ENCODE measurements at places on chromosomes 5 and 9.
A peak's percentile ranks its signal among the peaks of the same experiment; 100 is the strongest.

- no peak for DNase-seq
Measured at GRCh38 chr5:113034182-113034773, 57.7 kb downstream of the DCP2 start.

GRCh38 chr5:28808967-28809810, 1770.8 kb upstream of the CDH9 start:
- DNase-seq, result no peak

DNA sequence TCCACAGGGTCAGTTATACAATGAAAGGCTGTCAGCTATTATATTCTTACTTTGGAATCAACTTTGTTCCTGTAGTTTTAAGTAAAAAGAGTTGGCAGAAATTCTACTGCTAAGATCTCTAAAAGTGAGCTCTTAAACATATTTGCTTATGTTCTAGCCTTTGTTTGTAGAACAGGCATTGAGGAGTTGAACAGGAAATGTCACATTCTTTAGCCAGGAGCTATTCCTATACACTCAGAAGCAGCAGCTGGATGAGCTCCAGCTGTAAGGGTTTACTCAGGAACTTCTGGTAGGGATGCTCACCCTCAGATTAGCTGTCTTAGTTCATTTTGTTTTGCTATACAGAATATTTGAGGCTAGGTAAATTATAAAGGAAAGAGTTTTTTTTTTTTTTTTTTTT, 22.4 kb upstream of the SPINK14 start:
- DNase-seq, result peak; percentile 13

GRCh38 chr9:72443855-72444254, 77.6 kb upstream of the TMC1 start:
- no peak for DNase-seq

DNA sequence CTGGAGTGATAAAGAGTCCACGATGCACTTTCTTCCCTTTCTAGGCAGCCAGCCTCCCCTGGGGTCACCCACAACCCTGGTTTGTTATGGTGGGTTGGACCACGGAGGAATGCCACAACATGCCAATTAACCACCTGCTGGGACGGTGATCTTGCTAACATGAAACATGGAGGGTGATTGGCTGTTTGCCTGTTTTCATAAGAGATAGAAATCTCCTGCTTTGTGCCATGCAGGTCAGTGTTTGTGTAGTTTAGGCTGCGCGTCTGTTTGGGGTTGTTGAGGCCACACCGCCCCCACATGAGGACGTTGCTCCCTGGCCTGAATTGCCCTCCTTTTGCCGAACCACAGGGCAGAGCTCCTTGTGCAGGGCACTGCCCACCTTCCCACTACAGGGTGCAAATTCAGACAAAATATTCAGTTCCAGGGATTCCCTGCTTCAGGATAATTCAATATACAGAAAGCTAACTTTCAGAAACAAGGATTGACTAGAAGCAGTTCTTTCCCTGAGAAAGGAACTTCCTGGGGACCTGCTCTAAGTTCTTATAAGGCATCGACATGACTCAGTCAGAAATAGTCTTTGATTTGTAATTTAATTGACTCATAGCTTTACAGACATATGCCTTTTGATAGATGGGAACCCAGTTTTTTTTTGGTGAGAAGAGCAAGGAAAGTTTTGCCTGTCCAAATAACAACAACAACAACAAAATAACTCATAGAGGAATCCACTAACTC, 427.6 kb downstream of the GADD45G start:
- DNase-seq, result no peak

- DNase-seq, result no peak
Measured at GRCh38 chr5:18765304-18765703, 1131.0 kb downstream of the TAF11L14 start.

DNA sequence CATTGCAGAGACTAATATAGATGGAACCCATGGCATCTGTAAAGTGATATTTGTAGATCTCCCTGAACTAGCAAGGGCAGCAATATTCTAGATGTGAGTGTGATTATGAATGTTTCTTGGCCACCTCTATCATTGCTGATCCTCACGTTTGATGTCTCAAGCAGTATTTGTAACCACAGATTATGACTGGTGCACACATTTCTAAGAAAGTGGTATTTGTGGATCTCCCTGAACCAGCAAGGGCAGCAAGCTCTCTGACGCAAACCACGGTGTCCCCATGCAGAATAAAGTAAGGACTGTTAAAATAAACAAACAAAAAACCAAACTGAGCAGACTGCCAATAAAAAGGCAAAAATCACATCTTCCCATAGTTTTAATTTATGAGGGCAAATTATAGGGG, 301.3 kb downstream of the CSNK1G3 start:
- DNase-seq, result no peak

DNA sequence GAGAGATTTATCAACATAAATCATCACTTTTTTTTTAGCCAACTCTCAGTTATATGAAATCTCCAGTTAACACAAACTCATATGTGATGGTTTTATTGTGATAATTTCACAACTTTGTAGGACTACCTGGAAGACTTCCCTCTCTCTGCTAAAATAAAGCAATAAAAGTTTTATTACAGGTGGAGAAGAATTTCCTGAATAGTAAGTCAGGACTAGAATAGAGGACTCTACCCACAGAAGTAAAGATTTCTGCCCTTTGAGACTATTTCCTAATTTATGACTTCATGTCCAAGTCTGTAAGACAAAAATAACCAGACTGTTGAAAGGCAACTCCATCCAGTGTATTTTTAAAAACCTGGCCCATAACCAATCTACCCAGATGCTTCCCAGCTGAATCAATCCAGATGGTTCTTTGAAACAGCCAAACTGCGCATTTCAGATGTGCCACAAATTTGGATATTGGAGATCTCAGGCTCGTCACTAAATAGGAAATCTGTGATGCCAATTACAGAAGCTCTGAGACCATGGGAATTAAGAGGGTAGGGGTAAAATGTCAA, 234.0 kb upstream of the NMUR2 start:
- DNase-seq, result no peak

DNA sequence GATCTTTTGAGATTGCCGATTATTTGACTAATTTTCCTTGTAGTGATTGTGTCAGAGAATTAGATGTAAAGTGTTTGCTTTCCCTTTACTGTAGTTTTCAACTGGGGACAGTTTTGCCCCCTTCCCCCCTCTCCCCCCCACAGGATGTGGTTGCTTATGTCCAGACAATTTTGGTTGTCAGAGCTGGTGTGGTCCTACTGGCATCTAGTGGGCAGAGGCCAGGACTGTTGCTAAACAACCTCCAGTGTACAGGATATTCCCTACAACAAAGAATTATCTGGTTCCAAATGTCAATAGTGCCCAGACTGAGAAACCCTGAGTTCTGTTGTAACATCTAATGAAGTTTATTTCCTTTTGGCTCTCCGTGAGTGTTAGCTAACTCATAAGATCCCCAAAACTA, 20.0 kb downstream of the TMEFF1 start:
- DNase-seq, result no peak

- no peak for DNase-seq
Measured at GRCh38 chr5:10352430-10353240, 860 bp upstream of the MARCHF6 start.

DNA sequence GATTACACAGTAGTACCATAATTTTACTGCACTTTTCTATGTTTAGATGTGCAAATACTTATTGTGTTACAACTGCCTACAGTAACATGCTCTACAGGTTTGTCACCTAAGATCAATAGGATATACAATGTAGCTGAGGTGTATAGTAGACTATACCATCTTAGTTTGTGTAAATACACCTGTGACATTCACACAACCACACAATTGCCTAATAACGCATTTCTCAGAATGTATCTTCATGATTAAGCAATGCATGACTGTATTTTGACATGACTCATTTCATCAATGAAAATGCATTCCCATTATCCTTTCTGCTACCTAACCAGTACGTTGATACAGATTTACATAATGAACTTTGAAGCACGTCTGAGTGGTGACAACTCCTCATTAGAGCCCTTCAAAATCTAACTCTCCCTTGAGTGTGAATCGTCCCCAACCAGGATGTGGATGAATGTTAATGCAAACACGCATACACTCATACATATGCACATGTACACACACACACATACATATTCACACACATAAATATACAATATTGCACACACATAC, 28.4 kb downstream of the GZMK start:
- DNase-seq, result no peak

DNA sequence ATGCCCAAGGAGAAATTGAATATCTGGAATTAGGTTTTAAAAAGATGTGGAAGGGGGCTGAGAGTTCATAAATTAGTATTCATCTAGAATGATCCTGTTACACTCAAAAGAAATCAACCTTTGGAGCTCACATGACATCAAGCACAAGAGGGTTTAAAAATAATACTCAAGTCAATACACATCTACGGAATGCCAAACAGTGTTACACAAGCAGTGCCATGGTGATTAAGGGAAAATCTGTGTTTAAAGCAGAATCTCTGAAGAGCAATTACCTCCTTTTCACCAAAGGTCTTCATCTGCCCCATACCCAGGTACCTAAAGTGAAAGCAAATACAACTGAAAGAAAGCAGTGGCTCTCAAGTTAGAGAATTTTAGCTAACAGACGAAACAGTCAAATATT, 261.6 kb downstream of the NFIB start:
- no peak for DNase-seq

GRCh38 chr5:33793836-33794549, 97.8 kb downstream of the ADAMTS12 start:
- DNase-seq, result no peak

DNA sequence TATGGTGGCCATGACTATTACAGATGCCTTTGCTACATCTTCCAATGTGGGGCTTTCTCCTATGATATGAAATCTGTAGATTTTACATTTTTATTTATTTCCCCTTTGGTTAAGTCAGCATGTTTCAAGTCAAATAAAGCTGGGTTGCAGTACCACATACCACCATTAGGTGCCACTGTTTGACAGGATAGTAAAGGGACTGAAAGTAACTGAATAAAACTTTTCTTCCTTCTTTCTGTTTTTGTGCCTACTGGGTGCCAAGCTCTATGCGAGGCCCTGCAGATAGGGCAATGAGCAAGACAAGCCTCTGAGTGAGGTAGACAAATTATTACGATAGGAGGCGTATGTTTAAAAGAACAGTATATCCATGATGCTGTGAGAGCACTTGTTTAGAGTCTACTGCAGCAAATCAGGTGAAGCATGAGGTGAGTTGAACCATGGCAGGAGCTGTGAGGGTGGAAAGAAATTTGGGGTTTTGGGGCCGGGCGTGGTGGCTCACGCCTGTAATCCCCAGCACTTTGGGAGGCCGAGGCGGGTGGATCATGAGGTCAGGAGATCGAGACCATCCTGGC, 64.8 kb downstream of the GDNF start:
- no peak for DNase-seq

GRCh38 chr9:65403721-65404120, 118.7 kb upstream of the FOXD4L5 start:
- DNase-seq, result no peak

DNA sequence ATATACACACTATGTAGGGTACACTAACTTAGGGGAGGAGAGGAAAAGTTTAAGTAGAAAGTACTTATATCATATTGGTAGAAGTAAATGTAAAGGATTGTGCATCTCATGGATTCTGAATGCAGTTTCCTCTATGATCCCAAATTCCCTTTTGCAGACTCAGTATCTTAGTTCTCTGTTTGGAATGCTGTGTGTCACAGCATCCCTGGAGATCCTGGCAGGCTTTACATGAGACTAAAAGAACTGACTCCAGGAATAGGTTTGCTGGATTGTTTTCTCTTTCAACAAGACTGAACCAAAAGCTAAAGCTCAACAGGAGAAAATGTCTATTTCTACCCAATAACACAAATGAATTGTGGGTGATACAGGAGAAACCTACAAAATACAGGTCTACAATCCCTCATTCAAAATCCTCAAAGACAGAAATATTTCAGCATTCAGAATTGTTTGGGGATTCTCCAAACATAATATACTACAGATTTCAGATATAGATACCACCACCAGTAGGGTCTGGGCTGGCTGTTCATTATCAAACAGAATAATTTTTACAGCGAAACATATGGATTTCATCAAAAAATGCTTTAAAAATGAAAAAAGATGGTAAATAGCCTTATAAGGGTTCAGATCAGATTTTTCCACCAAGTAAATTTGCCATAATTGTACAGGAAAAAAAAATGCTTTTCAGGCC, 324.7 kb upstream of the GRAMD2B start:
- peak; percentile 73 for DNase-seq

DNA sequence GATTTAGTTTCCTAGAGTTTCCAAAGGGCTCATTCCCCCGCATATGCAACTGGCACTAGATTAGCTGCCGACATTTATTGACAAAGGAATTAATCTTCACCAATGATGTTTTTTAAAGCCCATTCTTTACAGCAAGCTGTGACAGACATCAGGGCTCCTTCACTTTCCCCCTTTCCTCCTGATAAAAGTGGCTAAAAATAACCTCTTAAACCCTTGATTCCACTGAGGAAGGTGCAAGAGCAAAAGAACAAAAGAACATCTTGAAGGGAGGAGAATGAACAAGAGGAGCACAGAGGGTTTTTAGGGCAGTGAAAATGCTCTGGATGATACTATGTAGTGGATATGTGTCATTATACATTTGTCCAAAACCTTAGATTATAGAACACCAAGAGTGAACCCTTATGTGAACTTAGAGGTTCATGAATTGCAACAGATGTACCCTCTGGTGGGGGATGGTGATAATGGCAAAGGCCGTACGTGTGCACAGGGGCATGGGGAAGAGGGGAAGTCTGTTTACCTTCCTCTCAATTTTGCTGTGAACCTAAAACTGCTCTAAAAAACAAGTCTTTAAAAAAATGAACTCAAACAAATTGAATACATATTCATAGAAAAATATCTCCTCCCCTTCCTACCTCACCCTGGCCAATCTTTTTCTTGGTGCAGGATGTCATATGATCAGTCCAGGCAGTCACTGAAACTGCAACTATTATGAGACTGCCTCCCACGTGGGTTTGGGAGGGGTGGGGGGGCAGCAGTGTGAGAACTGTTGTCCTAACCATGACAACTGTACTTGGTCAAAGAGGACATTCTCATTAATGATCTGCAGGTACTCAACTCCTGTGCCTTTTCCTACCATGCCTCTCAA, 83.0 kb downstream of the MARCHF3 start:
- no peak for DNase-seq

- DNase-seq, result no peak
Measured at GRCh38 chr9:83976372-83976771, 3.6 kb downstream of the HNRNPK start.

DNA sequence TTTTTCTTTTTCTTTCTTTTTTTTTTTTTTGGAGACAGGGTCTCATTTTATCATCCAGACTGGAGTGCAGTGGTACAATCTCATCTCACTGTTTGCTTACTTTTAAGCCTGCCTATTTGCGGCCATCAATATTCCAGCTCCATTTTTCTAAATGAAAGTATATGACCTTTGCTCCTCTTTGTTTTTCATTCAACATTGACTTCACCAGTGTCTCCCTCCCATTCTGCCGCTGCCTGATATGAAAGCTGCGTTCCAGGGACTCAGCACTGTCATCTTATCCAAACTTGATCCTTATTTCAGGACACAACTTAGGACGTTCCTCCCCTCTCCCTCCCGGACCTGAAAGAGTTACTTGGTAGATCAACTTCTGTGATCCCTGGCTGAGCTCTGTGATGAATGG, 73.6 kb downstream of the LRRC70 start:
- no peak for DNase-seq

- no peak for DNase-seq
Measured at GRCh38 chr5:423626-424261, 19.2 kb upstream of the EXOC3 start.

- DNase-seq, result no peak
Measured at GRCh38 chr5:89308606-89309040, 425.6 kb upstream of the MEF2C start.

All from smooth muscle cell of the brain vasculature (primary cell).